ENCODE measurements at places on chromosomes 3 and 15.

GRCh38 chr3:24192469-24193056, 247.5 kb downstream of the NR1D2 start:
- no peak for DNase-seq

DNA sequence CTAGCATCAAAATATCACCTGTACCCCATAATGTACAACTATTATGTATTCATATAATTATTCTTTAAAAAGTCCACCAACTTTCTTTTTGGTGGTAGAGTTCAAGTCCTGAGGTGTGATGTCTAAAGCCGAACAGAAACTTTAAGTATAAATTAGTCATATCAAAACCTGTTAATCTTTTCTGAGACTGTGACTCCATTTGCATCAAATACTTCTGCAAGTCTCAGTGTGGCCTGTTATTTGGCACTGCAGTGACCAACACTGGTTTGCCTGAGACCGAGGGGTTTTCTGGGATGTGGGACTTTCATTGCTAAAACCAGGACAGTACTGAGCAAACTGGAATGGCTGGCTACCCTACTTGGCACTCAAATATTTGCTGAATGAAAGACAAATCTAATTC, 7.3 kb downstream of the NGLY1 start:
- DNase-seq, result no peak

- DNase-seq, result no peak
Measured at GRCh38 chr3:114331007-114331406, 37.2 kb downstream of the TIGIT start.

GRCh38 chr3:100443690-100444089, 42.4 kb downstream of the LNP1 start:
- DNase-seq, result no peak

DNA sequence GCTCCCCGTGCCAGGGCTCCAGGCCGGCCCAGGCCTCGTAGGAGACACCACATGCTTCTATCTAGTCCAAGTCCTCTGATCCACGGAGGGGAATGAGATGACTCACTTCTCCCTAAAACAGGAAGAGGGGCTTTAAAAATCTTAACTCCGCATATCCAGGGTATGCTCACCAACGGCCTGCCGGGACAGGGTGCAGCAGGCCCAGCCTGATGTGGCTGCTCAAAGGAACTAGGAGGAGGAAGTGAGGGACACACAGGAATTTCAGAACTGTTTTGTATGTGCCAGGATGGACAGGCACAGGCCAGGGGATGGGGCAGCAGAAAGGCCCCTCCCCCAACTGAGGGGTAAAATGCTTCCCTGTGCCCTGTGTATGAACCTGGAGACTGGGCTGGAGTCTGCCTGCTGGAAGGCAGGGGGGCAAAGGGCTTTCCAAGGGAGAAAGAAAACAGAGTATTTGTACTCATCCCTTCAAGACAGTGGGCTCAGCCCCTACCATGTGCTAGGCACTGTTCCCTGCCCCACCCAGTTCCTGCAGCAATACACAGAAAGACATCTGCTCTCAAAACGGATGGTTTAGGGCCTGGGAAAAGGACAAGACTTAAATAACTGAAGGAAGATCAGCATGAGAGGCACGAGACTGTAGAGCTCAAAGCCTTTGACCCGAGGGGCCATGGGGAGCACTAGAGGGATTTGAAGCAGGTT, 22.1 kb downstream of the CHDH start:
- DNase-seq, result no peak

Data from activated gamma-delta T cell treated with anti-CD3 and anti-CD28 coated beads, Interleukin-2, amount 50 U/mL, for 16 hours (primary cell).